ENCODE measurements at places on chromosomes 6 and 20.
A peak's percentile ranks its signal among the peaks of the same experiment; 100 is the strongest.

GRCh38 chr20:6471110-6471647 is 296.3 kb upstream of the BMP2 start:
- no peak for DNase-seq

DNA sequence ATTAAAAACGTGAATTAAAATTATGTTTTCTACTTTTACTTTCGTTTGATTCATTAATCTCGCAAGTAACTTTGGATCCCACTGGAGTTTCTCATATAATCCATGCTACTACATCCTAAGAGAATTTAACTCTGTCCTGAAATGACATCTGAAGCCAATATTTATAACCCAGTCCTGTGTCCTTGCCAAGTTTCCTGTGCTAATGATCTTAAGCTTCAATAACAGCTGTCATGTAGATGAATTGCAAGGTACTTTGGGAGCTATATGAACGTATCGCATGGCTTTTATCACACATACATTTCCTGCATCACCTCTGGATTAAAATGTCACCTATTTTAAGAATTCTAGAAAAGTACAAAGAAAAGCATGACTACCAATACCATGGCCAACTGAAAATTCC is 833.8 kb upstream of the CITED2 start:
- no peak for DNase-seq

- no peak for DNase-seq
Measured at GRCh38 chr6:143183666-143184065, 123.0 kb downstream of the AIG1 start.

DNA sequence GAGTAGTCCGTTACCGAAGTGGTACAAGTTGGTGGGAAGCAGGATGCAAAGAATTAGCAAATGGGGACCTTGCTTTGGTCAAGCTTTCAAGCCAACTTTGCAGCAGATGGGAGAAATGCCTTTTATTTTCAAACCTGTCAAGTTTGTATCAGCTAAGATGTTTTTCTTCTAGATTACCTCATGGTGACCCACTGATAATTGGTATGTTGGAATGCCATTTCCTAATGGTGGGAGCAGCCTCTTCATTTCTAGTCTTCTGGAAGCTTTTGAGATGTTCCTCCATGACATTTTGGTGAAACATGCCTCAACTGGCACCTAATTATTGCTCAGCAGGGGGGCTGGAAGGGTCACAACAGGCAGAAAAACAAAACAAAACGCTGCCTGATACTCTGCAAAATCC is 43.7 kb downstream of the ADNP start:
- no peak for DNase-seq

GRCh38 chr20:1777476-1777820 is 117.8 kb upstream of the SIRPA start:
- no peak for DNase-seq

GRCh38 chr20:36202891-36203338 is 33.4 kb upstream of the AAR2 start:
- DNase-seq = peak; percentile 64

GRCh38 chr20:47278907-47279348 is 77.6 kb downstream of the ZMYND8 start:
- DNase-seq = no peak

All from naive B cell (primary cell).